ENCODE measurements at places on chromosomes 2 and 18. TPM values are rescaled to one million over a fixed set of nuclear protein-coding genes. Genes with fewer than 3 reads are reported as not detected.
A peak's percentile ranks its signal among the peaks of the same experiment; 100 is the strongest.

GRCh38 chr2:159807183-159808031 is 9.4 kb upstream of the CD302 start:
- no peak overlapping the region for H3K27ac ChIP-seq
- no peaks in the 10 kb centered on the region for H3K4me1 ChIP-seq
- DNase-seq, result no peak
- no peaks in the 10 kb centered on the region for H3K27me3 ChIP-seq

DNA sequence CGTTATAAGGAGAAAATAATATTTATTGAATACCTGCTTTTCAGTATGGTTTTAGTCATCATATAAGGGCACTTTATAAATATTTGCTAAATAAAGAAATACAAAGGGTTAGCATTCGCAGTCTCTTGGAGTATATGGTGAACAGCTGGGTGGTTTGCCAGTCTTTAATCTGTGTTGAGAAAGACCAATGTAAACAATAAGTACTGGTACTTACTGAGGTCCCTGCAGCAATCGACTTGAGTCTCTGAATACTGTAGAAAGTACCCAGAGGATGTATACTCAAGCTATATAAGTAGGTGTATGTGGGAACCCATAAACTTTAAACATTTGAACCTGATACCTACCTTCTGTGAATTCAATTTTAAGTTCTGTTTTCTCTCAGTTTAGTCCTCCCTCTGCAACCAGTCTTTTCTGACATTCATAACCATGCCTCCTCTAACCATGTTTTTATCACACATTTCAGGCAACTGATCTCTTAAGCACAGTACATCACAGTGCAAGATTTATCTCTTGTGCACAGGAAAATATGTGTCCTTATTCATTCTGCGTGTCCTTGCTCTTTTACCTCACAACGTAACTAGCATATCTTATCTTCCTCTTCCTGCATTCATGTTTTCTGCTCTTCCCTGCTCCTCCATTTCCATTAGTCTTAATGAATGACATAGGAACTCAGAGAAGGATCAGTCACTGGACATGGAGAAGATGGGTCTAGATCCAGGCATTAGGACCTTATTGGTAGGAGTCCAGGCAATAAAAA is 21.7 kb downstream of the C18orf63 start:
- no peaks in the 10 kb centered on the region for H3K4me1 ChIP-seq
- DNase-seq, result no peak
- H3K36me3 ChIP-seq, result no peaks in the 10 kb centered on the region
- no peak overlapping the region for H3K4me3 ChIP-seq

- H3K27ac ChIP-seq, result no peak overlapping the region
- no peak overlapping the region for H3K4me3 ChIP-seq
- H3K4me1 ChIP-seq, result no peaks in the 10 kb centered on the region
- H3K27me3 ChIP-seq, result no peaks in the 10 kb centered on the region
Measured at GRCh38 chr2:204705243-204705932, 160.1 kb downstream of the PARD3B start.

GRCh38 chr2:201532686-201533304 is 81.3 kb downstream of the STRADB start:
- DNase-seq, result no peak
- H3K4me1 ChIP-seq, result no peaks in the 10 kb centered on the region
- H3K27ac ChIP-seq, result no peak overlapping the region
- no peak overlapping the region for H3K4me3 ChIP-seq
- H3K36me3 ChIP-seq, result no peaks in the 10 kb centered on the region
- no peaks in the 10 kb centered on the region for H3K27me3 ChIP-seq

- no peak within 1 kb of the TSS for H3K27ac ChIP-seq
- H3K27me3 ChIP-seq, result peaks cover 6% of the 10 kb centered on the region
- H3K4me3 ChIP-seq, result peak within 1 kb of the TSS; percentile 60
- DNase-seq, result no peak
- no peaks in the 10 kb centered on the region for H3K4me1 ChIP-seq
Measured at GRCh38 chr2:130355578-130356431, at the start of gene PTPN18. Gene PTPN18, plus strand, starts transcription at chr2:130356056. Its CDS starts 52 bp downstream, at chr2:130356108.

- no peak for DNase-seq
- no peaks in the 10 kb centered on the region for H3K36me3 ChIP-seq
- H3K4me1 ChIP-seq, result no peaks in the 10 kb centered on the region
- H3K27ac ChIP-seq, result no peak overlapping the region
- H3K27me3 ChIP-seq, result peaks cover 3% of the 10 kb centered on the region
Measured at GRCh38 chr2:215803150-215803549, 210.2 kb downstream of the MREG start.

DNA sequence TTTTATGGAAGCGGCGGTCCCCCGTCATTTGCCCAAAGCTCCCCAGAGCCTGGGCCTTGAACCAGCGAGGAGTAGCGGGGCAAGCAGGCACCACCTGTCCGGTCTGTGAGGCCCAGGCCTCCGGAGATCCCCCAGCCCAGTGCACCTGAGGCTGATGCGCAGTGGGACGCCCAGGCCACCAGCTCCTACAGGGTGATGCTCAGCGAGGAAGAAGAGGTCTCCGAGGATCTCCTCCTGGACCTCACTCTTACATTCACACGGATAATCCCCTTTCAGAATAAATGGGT is 220.2 kb downstream of the NDUFA10 start:
- no peaks in the 10 kb centered on the region for H3K36me3 ChIP-seq
- H3K4me1 ChIP-seq, result no peaks in the 10 kb centered on the region
- no peak overlapping the region for H3K27ac ChIP-seq
- no peak for DNase-seq
- peaks cover 24% of the 10 kb centered on the region for H3K27me3 ChIP-seq

DNA sequence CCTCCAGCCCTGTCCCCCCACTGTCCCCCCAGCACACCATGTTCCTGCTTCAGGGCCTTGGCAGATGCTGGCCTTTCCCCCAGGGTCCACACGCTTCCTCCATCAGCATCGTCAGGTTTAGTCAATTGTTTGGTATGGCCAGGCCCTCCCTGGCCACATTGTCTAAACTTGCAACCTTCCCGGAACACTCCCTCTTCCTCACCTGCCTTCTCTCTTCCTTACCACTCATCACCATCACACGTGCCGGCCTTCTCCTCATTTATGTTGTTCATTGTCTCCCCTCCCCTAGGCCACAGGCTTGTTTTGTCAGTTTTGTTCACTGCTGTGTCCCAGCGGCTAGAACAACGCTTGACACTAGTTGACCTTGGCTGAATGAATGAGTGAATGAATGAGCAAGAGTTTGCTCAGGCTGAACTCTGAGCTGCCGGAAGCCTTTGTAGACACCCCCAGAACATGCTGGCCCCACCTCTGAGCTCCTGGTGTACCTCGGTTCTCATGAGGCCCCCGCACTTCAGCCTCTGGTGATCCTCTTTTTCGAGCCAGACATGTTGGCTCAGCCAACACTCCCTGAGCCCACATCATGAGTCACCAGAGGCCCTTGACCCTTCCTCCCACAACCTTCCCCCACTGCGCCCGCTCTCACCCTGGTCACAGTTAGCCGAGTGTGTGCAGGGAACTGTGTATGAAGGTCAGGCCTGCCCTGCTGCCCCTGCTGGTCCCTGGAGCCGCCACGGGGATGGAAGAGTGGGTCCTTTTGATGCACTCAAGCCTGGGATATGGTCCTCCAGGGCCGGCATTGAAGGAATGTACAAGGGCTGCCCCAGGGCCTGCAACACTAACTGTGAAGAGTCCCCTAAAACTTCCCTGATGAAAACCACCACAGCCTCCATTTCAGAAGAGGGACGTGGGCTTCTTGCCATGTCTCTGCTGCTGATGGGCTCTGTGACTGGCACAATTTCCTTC is 57.5 kb downstream of the HS1BP3 start:
- no peaks in the 10 kb centered on the region for H3K36me3 ChIP-seq
- H3K27ac ChIP-seq, result no peak overlapping the region
- DNase-seq, result no peak
- H3K4me1 ChIP-seq, result no peaks in the 10 kb centered on the region

GRCh38 chr18:31072175-31072574 is 29.6 kb upstream of the DSC3 start:
- H3K4me3 ChIP-seq, result no peak overlapping the region
- DNase-seq, result no peak
- H3K4me1 ChIP-seq, result no peaks in the 10 kb centered on the region
- H3K27me3 ChIP-seq, result no peaks in the 10 kb centered on the region
- H3K36me3 ChIP-seq, result no peaks in the 10 kb centered on the region

DNA sequence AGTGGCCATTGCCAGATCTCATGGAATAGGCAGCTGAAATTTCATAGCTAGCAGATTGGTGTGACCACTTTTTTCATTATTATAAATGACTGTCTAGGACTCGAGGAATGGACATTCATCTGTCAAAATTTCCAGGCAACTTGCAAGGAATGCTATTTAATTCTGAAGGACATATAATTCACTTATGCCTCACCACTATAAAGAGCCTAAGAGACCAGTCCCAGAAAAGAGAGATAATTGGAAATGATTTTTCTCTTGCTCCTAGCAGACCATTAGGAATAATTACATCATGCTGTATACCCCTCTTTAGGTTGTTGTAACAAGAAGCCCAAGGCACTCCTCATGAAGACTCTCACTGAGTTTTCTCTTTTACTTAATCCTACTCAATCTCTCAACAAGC is 557.4 kb upstream of the RAB6C start:
- no peak for DNase-seq
- peaks cover 3% of the 10 kb centered on the region for H3K27me3 ChIP-seq
- H3K36me3 ChIP-seq, result no peaks in the 10 kb centered on the region
- H3K4me3 ChIP-seq, result no peak overlapping the region

The ANKRD30BL gene
- total RNA-seq, result not detected

The SERTAD2 gene
- 30.6 TPM for total RNA-seq

The DSG1 gene
- total RNA-seq, result not detected

The EPB41L3 gene
- 3.8 TPM for total RNA-seq

The GALNT3 gene
- total RNA-seq, result 9.7 TPM

The TEX44 gene
- not detected for total RNA-seq

The CXCR1 gene
- total RNA-seq, result not detected

All from T-cell (primary cell).